CD4-positive, alpha-beta T cell treated with Interleukin-10 for 1 hour (primary cell): ENCODE measurements at places on chromosomes 5 and 9.
A peak's percentile ranks its signal among the peaks of the same experiment; 100 is the strongest.

- DNase-seq: no peak
These were observed 2.8 kb upstream of the UBAP1 start for GRCh38 chr9:34176089-34176488.

DNA sequence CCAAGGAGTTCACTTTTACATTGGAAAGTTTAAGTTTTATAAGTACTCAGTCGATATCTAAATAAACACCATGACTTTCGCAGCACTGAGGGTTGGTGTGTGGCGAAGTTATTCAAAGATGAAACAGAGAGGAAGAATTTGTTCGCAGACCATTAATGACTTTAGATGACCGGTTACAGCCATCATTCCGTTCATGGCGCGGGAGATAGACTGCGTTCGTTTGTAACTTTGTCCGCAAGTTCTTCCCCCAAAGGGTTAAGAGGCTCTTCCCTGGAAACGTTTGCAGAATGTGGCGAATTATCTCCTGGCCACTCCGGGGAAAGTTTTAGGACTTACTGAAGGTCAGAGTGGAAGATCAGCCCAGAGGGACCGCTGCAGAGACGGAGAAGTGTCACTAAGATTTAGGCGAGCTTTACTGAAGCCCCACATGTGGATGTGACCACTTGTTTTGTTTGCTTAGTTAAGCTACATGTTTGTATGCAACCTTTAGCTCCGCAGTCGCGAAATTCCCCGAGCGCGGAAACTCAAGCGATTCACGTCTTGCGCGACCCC lies 2.2 kb upstream of the FOXD1 start:
- DNase-seq: no peak

DNA sequence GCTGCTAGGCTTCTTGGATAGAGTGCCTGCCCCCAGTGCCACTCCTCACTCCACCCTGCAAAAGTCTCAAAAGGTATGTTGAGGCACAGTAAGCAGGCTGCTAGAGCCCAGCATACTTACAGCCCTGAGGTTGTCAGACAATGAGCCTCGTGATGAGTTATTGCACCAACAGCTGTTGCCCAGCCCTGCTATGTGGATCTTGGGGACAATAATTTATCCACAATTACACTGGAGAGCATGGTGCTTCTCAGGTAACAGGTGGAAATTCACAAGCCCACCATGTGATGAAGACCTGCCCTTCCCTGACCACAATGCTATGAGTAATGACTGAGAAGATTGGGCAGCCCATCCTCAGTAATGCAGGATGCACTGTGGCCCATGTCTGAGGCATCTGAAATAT lies 36.5 kb downstream of the KCNIP1 start:
- DNase-seq: no peak

DNA sequence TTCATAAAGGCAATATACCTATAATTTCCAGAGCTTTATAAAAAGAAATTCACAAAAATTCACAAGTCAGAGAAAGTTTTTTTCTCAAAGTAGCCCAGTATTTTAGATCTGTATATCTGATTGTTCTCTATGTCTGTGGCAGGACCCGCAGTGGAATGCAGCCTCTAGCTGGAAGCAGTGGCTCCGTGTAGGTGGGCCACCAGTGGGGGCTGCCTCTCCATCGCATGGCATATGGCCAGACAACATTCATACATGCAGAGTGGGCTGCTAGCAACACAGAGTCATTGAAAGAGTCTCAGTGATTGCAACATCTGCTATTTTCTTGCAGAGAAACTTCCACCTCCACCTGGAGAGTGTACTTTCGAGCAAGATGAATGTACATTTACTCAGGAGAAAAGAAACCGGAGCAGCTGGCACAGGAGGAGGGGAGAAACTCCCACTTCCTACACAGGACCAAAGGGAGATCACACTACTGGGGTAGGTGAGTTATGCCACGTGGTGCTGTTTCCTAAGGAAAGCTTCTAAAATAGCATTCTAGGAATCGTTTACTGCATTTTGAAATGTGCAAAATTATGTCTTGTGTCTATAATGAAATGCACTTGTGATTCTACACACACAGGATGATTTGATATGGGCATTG lies 88.5 kb upstream of the SMC5 start:
- no peak for DNase-seq

- DNase-seq: no peak
These were observed 214.2 kb downstream of the SLF1 start for GRCh38 chr5:94832685-94833084.

- no peak for DNase-seq
These were observed 27.6 kb upstream of the RNF130 start for GRCh38 chr5:180098991-180099732.

GRCh38 chr5:169719360-169720314 lies 82.6 kb downstream of the DOCK2 start:
- DNase-seq: no peak

GRCh38 chr9:134316449-134317160 lies 9.7 kb upstream of the RXRA start:
- no peak for DNase-seq

- no peak for DNase-seq
These were observed 59.5 kb upstream of the GGTA1 start for GRCh38 chr9:121559183-121559582.

DNA sequence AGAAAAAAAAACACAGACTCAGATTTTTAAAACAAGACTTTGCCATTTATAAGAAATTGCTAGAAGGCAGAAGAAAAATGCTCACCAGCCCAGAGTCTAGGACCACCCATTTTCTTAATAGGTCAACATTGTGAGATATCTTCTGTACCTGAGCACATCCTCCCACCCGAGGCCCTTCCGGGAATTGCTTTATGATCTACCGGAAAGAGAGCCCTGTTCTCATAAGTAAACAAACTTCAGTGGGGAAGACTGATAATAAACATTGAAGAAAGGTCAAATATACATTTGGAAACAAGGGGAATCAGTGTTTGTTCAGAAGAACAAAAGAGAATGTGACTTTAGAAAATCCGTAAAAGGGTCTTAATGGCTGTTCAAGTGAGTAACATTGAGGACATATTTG lies 44.4 kb downstream of the PRKACG start:
- DNase-seq: no peak

GRCh38 chr5:116371935-116372334 lies 202.7 kb downstream of the SEMA6A start:
- DNase-seq: no peak

- DNase-seq: no peak
These were observed 7.8 kb upstream of the DNAJC18 start for GRCh38 chr5:139446956-139447779.

GRCh38 chr9:136138566-136138965 lies 19.9 kb upstream of the TMEM250 start:
- peak; percentile 39 for DNase-seq

DNA sequence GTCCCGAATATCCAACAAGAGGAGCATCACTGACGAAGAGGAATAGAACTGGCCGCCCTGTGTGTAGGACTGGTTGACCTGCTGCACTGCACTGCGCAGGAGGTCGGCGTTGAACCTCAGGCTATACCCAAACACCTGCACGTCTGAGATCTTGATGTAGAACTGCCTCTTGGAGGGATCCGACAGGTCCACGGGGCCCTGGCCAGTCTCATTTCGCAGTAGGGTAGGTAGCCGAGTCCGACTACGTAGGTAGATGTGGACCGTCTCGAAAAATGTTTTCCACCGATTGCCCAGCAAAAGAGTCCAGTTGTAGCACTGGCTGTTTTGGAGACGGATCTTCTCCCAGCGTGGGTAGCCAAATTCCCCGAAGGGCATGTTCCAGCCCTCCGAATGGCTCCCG lies 202.0 kb downstream of the BRINP1 start:
- no peak for DNase-seq

- no peak for DNase-seq
These were observed 10.9 kb downstream of the ECM2 start for GRCh38 chr9:92524881-92525280.

GRCh38 chr9:112689161-112689740 lies 28.7 kb downstream of the INIP start:
- no peak for DNase-seq

GRCh38 chr5:76704131-76704663 lies 11.7 kb upstream of the F2R start:
- DNase-seq: no peak

GRCh38 chr5:57857696-57858095 lies 375.1 kb upstream of the ACTBL2 start:
- DNase-seq: no peak

GRCh38 chr5:135114759-135115158 lies 80.7 kb upstream of the PITX1 start:
- no peak for DNase-seq

GRCh38 chr5:140926443-140927227 lies 536 bp downstream of the PCDHAC1 start:
- DNase-seq: peak; percentile 7

DNA sequence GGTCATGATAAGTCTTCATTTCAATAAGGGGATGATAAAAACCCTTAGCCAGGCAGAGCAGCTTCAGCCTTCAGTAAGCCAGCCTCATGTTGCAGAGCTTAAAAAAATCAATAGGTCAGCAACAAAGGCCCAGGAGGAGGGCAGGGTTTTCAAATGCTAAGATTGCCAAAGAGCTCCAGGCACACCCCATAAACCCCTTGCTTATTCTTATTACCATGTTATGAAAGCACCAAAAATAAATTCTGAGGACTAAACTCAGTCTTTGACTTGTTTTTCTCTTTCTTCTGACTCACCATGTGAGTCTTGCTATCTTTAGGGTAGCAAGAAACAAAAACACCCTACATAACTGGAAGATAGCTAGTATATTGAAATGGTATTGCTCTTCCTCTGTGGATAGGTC lies 317.1 kb downstream of the KCTD16 start:
- DNase-seq: no peak

DNA sequence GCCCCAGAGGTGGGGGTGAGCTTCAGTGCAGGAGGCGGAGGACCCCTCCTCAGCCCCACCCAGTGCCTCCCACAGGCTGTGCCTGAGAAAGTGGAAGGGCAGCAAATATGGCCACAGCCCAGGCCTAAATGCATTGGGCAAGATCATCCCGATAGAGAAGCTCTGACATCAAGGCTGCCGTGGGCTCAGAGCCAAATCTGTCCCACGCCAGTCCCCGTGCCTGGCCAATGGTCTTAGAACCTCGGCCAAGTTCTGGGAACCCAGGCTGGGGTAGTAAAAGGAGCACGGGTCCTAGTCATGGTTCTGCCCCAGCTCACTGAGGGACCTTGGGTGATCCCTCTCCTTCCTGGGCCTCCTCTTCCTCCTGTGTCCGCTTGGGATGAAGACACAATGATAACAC lies 27.7 kb upstream of the TNIP1 start:
- DNase-seq: no peak

- DNase-seq: no peak
These were observed 34.2 kb upstream of the MYO10 start for GRCh38 chr5:16970260-16970659.

DNA sequence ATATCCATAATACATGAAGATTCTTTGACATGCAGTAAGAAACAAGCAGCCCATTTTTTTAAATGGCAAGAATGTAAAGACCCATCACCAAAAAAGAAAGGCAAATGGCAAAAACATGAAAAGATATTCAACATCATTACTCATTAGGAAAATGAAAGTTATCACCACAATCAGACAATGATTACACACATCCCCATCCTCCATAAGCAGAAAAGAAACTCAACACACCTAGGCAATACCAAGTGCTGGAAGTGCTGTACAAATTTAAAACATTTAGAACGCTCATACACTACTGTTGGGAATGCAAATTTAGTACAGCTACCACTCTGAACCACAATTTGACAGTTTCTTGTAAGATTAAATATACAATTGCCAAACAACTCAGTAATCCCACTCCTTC lies 466.7 kb downstream of the ACTL7B start:
- DNase-seq: no peak

DNA sequence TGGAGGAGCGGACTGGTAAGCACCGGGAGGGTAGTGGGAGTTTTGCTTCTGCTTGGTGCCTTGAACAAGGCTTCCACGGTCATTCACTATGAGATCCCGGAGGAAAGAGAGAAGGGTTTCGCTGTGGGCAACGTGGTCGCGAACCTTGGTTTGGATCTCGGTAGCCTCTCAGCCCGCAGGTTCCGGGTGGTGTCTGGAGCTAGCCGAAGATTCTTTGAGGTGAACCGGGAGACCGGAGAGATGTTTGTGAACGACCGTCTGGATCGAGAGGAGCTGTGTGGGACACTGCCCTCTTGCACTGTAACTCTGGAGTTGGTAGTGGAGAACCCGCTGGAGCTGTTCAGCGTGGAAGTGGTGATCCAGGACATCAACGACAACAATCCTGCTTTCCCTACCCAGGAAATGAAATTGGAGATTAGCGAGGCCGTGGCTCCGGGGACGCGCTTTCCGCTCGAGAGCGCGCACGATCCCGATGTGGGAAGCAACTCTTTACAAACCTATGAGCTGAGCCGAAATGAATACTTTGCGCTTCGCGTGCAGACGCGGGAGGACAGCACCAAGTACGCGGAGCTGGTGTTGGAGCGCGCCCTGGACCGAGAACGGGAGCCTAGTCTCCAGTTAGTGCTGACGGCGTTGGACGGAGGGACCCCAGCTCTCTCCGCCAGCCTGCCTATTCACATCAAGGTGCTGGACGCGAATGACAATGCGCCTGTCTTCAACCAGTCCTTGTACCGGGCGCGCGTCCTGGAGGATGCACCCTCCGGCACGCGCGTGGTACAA lies 556 bp downstream of the PCDHGC3 start:
- DNase-seq: no peak

- no peak for DNase-seq
These were observed 153.3 kb downstream of the RGS3 start for GRCh38 chr9:113616621-113617496.

DNA sequence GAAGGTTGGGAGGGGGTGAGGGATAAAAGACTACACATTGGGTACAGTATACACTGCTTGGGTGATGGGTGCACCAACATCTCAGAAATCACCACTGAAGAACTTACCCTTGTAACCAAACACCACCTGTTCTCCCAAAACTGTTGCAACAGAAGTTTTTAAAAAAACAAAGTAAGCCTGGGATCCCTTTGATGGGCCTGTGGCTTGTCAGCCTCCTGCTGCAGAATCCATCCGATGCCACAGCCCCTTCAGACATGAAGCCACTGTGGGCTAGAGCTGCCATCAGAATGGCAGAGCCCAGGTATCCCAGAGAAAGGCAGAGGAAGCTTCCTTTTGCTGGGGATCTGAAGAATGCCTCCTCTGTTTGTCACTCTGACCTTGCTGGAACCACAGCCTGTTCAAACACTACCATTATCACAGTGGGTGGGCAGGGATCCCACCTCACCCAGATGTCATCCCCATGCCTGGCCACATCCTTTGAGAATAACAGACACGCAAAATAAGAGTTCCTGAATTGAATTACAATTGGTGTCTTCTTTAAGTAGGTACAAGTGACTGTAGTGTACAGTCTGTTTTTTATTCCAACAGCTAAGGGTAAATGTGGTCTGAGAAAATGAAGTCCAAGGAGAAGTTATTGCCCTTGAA lies 78.1 kb upstream of the DIRAS2 start:
- DNase-seq: no peak

- DNase-seq: peak; percentile 10
These were observed 24.0 kb upstream of the KLF4 start for GRCh38 chr9:107513464-107514100.

GRCh38 chr9:114538241-114538640 lies 33.0 kb upstream of the WHRN start:
- peak; percentile 43 for DNase-seq

DNA sequence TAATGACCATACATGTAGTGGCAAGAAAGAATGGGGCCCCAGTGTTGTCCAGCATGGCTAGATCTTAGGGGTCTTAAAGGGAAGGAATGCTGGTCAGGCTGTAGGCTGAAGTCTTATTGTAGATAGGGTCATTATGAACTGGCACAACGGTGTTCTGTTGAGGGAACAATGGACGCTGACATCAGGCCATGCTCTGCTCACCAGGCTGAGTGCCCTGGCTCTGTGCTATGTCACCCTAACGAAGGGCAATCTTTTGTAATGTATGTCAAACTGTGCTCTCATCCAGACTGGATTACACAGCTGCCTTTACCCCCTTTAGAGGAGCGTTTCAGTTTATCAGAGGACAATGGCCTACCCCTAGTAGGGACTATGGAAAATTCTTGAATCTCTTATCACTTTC lies 14.6 kb upstream of the ZNF608 start:
- no peak for DNase-seq
